Panc1 (cell line): ENCODE measurements at places on chromosomes 11 and 22.

GRCh38 chr11:44217432-44217831 is 92.5 kb downstream of the ALX4 start:
- DNase-seq: no peak

DNA sequence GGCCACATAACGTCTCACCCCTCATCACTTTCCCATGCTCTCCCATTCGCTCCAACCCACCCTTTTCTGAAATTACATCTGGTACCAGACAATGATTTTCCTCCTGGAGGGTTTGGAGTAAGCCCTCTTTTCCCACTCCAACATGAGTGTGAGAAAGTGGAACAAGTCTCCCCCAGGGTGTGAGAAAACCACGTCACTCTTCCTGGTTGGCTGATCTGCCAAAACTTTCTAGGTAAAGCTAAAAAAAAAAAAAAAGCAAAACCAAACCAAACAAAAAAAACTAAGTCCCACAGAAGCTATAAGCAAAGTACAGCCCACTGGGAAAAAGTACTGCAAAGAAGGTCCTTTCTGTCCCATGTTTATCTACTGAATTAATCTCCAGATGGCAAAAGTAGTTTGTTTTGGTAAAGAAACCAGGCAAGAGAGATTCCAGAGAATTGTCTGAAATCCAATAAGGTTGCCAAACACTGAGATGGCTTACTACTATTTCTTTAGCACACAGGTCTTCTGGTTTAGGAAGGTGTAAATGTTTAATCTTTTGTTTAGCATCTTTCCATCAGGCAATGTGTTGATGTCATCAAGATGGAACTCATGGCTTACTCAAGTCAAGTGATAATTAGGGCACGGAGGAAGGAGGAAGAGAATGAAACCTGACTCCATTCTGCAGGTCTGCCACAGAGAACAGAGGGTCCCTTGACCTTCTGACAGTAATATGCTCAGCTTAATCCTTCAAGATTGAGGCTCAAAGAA is 395.6 kb downstream of the LARGE1 start:
- DNase-seq: no peak

DNA sequence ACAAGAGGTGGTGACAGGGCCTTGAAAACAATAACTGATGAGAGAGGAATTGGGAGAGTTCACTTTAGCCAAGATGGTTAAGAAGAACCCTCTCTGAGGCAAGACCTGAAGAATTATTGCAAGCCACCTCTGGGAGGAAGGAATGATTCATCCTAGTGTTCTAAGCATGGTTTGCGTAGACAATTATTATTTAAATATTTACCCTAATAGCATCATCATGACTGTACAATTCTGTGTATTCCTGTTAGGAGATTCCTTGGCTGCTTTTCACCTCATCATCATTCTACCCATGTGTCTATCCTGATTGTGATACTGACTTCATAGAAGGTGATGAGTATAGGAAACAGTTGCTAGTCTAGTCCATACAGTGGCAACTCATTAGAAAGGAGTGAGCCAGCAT is 264.4 kb downstream of the DDX10 start:
- DNase-seq: peak; percentile 94

- DNase-seq: no peak
Observed at GRCh38 chr22:50506611-50507420, 686 bp downstream of the LMF2 start.

GRCh38 chr22:50498322-50498890 is 9.1 kb downstream of the LMF2 start:
- DNase-seq: peak; percentile 35

DNA sequence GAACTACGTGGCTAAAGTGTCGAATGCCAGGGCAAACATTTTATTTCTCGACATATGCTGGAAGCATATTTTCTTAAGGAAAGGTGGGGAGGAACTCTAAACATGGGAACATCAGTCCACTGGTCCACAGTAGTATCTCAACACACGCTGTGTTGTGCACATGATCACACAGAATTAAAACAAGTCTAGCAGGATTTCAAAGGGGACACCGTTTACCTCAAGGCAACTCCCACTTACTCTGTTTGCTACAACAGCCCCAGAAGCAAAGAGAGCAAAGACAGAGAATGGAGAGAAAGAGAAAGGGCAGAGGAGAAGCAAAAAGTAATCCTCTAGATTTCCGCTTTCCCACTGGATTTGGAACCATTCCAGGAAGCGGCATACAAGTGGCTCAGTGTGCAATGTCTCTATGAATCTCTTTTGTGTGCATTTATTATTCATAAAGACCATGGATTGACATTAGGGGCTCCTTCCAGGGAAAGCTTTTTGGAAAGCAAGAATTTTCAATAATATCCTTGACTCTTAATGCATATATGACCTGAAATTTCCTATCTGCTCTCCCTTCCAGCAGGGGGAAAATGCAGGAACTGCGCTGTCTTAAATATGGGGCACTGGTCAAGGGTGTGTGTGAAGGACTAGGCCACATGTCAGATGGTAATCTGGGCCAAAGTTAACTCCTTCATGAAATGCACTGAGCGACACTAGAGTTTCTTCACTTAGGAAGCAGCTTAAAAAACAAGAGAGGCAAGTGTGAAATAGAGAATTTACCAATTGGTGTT is 34.8 kb upstream of the CCDC34 start:
- no peak for DNase-seq

DNA sequence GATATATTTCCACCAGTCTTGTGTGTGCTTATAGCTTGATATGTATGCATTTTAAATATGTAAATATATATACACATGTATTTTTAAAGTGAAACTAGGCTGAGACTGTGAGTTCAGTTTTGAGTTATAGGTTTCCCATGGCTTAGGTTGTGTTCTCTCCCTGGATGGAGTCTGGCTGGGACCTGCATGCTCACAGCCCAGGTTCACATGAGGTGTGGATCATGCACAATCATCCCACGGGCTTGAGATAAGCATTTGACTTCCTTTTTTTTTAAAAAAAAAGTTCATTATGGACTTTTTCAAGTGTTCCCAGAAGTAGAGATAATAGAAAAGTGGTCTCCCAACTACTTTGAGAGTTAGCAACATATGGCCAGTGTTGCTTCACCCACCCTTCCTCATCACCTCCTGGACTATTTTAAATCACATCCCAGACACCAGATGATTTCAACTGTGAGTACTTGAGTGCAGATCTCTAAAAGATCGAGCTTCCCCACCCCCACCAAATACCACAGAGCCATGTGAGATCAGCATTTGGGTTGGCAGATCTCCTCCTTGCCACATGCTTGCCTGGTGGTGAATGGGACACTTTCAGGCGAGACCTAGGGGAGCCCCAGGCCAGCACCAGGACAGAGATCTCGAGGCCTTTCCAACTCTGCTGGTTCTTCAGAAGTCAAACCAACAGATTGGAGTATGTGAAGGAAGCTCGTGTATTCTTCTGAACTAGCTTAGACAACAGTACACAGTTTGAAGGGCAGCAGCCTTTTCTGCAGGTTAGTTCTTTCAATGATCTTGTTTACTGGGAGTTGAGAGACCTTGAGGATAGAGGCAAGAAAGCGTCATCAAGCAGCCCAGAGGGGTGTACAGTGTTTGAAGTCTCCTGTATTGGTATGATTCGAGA is 15.9 kb downstream of the MED15 start:
- no peak for DNase-seq

DNA sequence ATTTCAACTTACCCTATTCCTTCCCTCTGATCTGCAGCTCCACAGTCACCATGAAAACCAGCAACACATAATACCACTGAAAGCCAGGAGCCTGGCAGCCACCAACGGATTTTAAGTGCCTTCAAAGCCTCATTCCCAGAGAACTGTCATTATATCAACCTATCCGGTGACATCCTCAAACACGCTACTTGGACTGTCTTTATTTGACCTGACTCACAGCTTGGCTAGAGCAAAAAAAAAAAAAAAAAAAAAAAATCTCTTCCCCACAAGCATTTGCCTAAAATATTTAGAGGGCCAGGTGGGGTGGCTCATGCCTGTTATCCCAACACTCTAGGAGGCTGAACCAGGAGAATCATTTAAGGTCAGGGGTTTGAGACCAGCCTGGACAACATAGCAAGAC is 32.4 kb upstream of the ARHGAP32 start:
- DNase-seq: no peak
